BJ (cell line): ENCODE measurements at places on chromosomes 6 and 20.

DNA sequence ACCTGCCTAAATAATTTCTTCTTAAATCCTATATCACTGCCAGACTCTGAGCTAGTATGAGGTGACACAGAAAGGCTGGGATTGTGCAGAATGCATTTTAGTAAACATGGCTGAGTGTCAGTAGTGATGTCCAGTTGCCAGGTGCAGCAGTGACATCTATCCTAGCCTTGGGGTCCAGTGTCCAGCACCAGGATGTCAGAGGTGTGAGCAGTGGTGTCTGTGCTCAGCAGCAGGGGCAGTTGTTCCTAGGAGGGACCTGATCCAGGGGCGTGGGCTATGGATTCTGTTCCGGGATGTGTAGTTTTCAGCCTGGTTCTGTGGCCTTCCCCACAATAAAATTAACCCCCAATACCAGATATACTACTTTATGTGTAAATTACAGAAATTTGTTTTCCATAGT, 6.0 kb downstream of the HLA-C start:
- no peak for DNase-seq

- DNase-seq: no peak
These were observed 22.6 kb upstream of the RIN2 start for GRCh38 chr20:19735446-19735845.

DNA sequence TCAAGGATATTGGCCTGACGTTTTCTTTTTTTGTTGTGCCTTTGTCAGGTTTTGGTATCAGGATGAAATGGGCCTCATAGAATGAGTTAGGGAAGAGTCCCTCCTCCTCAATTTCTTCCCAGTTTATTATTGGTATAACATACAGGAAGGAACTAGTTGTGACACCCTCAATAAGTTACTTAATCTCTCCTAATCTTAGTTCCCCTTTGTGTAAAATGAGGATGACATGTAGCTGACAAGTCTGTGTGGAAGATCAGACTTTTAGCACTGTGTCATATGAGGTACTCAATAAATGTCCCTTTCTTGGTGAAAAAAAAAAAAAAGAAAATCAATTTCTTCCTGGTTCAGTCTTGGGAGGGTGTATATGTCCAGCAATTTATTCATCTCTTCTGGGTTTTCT, 155.8 kb downstream of the PDE7B start:
- DNase-seq: no peak

DNA sequence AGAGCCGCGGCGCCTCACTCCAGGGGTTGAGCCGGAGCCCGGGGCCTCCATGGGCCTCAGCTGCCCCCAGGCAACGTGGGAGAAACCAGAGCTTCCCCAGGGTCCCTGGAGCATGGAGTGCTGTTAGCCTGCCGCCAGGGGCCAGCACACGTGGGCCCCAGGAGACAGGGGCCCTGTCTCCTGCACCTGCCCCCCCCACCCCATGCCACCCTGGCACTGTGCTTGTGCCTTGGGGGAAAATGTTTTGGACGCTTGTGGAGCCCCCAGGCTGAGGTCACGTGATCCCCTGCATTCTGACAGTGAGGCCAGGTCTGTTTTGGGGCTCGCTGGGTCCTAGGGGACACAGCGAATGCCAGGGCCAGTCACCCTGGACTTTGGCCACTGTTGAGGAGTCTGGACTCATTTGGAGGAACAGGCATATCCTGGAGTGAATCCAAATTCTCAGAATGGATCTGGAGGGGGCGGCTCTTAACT, 30.2 kb upstream of the MPC1 start:
- no peak for DNase-seq

DNA sequence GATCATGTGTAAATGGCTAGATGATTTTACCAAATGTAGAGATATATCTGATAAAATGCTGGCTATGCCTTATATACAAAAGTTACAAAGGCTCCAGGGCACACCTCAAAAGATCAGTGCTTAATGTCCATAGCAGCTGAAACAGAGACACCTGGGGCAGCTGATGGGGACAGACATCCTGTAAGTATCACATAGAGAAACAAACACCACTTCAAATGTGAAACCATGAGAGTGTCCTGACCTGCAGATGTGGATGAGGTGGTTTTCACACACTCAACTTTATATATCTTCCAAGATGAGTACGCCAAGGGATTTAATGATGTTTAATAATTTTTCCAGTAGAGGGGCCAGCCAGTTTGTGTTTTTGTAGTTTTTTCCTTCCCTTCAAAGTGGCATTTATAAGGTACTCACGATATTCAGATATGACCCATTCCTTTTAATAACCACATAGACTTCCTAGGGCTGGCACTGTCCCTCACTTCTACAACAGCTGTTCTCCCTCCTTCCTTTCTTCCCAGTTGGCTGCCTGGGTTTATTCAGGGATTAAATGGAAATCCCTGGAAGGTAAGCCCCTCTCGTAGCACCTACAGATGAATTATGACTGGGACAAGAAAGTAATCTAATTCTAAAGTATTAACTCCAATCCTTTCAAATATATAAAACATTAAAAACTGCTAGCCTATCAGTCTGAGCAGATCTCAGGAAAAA, 50.3 kb upstream of the MCM9 start:
- no peak for DNase-seq
